NCI-H2029 treated with DMSO at 0.1 percent for 48 hours (cell line): ENCODE measurements at places on chromosomes 16 and 17.
A peak's percentile ranks its signal among the peaks of the same experiment; 100 is the strongest.

DNA sequence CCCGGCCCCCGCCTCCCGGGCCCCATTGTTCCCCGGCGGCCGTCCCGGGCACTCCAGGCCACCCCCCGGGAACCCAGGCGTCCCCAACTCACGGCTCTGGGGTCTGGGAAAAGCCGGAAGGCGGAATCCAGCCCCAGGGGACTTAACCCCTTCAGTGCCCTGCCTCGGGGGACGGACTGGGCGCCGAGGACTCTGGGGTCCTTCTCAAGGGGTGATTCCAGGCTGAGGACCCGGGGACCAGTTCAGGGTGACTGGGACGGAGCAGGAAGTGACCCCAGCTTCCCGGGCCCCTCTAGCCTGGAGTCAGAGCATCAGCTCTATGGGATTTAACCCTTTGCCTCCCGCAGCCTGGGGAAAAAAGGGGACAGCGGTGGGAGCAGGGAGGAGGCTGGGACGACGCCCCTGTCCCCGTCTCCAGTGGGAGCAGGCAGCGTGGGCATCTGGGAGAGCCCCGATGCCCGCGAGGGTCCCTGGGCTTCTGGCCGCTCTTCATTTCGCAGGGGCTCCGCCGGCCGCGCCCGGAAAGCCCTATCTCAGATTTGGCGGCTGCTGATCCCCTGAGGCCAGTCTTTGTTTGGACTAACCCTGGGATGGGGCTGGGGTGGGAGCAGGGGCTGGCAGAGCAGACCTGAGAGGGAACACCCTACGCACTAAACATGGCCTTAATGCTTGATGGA, at the start of gene ZNF629:
Gene ZNF629 (minus strand): TSS at position 270 of the 677 bp plus-strand sequence. CDS start 2,723 bp downstream, outside the sequence.
- no peak for DNase-seq

DNA sequence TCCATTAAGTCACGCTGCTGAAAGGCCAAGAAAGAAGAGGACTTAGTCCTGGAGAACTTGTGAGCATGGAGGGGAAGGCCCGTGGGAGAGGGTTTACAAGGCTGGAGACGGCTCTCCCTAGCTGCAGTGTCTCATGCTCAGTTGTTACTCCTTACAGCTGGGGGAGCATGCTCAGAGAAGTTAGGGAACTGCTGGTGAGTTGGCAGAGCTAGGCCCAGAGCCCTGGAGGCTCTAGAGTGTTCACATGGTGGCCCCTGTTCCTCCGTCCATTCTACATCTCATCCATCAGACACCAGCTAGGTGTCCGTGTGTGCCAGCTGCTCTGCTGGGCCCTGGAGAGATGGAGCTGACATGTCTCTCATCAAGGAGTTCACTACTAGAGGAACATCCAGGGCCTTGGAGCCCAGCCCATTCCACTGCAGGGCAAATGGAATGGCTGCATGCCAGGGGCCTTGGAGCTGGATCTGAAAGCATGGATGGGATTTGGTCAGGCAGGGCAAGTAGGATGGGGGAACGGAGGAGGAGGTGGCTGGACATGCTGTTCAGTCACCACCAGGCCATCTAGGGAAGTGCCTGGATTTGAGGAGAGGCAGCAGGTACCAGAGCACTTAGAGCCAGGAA, 6.3 kb downstream of the XYLT2 start:
- DNase-seq: no peak

- no peak for DNase-seq
These were observed 84.1 kb downstream of the TAOK1 start for GRCh38 chr17:29474297-29474696.

GRCh38 chr17:74391771-74392170, 24.5 kb downstream of the GPR142 start:
- no peak for DNase-seq

DNA sequence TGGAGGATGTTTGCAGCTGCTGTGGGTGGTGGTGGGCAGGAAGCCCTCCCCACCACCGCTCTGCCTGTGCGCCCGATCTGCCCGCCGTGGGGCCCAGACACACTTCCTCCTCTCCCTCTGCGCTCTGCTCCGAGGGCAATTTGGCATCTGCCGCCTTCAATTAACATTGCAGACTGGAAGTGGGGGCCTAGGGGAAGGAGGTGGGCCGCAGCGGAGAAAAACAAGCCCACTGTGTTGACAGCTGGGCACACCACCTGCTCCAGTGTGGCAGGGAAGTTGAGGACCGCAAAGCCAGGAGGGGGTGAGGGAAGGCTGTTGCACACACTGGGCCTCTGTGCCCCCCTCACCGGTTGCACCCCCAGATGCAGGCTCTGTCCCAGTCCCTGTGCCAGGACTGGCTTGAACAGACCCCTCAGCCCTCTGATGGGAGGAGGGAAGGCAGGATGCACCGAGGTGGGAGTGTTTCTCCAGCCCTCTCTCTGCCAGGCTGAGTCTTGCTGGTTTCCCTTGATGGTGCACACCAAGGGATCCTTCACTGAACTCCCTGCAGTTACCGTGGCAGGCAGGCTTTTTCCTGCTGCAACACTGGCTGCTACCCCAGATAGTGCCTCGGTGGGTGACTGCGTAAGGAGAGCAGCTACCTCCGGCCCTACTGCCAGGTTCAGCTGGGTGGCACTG, 72.8 kb upstream of the MED9 start:
- no peak for DNase-seq

- DNase-seq: no peak
These were observed 115.9 kb downstream of the LITAF start for GRCh38 chr16:11470676-11471415.

GRCh38 chr16:81035975-81036750, 521 bp downstream of the ATMIN start:
- DNase-seq: no peak

DNA sequence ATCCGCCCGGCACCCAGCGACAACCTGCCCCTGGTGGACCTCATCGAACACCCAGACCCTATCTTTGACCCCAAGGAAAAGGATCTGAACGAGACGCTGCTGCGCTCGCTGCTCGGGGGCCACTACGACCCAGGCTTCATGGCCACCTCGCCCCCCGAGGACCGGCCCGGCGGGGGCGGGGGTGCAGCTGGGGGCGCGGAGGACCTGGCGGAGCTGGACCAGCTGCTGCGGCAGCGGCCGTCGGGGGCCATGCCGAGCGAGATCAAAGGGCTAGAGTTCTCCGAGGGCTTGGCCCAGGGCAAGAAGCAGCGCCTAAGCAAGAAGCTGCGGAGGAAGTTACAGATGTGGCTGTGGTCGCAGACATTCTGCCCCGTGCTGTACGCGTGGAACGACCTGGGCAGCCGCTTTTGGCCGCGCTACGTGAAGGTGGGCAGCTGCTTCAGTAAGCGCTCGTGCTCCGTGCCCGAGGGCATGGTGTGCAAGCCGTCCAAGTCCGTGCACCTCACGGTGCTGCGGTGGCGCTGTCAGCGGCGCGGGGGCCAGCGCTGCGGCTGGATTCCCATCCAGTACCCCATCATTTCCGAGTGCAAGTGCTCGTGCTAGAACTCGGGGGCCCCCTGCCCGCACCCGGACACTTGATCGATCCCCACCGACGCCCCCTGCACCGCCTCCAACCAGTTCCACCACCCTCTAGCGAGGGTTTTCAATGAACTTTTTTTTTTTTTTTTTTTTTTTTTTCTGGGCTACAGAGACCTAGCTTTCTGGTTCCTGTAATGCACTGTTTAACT, 1.0 kb downstream of the NOG start:
- DNase-seq: no peak

DNA sequence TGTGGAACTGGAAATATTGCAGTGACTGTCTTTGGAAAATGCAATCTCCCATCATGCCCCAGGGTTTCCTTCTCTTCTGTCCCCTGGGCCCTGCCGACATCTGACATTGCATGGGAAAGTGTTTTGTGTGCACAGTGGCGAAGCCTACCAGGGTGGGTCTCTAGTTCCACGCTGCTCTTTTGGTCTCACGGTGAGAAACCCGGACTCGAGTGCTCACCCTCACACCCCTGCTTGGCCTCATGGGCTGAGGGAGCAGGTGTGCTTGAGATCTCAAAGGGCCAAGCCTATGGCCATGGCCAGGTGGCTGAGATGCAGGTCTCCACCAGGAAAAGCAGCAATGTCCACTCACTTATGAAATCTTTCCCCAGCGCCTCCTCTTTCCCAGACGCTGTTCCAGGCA, 32.0 kb downstream of the SPNS3 start:
- no peak for DNase-seq

GRCh38 chr16:14219983-14220382, 148.9 kb downstream of the MRTFB start:
- DNase-seq: no peak

GRCh38 chr16:83951544-83951943, 1.5 kb upstream of the OSGIN1 start:
- DNase-seq: no peak

GRCh38 chr17:41617698-41618097, 5.1 kb upstream of the KRT16 start:
- no peak for DNase-seq

DNA sequence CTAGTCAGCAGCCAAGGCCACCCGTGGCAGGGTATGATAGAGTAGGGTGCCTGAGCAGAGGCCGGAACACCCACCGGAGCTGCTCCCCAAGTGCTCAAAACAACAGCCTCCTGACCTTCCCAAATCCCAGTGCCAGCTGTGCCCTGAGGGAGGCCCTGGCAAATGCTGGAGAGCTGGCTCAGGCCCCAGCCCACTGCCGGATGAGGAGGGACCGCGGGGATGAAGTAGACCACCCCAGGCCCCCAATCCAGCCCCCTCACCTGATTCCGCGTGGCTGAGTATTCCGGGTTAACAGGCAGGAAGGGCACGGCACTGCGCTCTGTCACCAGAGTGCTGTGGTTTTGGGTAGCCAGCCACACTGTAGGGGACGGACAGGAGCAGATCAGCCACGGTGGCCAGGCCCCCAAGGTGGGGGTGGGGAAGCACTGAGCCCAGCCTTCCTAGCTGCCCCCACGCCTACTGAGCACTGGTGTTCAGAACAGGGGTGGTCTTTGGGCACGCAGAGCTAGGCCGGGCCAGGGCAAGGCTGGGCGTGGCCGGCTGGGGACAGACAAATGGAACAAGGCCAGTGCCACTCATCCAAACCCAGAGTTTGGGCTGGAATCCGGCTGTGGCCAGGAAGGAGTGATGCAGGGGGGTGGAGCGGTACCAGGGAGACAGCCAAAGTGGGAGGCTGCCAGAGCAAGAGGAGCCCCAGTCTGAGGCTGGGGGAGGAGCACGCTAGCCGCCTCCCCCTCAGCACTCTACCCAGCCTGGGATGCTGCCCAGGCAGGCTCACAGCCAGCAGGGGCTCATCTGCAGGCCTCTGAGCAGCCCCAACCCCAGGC, 9.1 kb downstream of the TP53I13 start:
- no peak for DNase-seq

DNA sequence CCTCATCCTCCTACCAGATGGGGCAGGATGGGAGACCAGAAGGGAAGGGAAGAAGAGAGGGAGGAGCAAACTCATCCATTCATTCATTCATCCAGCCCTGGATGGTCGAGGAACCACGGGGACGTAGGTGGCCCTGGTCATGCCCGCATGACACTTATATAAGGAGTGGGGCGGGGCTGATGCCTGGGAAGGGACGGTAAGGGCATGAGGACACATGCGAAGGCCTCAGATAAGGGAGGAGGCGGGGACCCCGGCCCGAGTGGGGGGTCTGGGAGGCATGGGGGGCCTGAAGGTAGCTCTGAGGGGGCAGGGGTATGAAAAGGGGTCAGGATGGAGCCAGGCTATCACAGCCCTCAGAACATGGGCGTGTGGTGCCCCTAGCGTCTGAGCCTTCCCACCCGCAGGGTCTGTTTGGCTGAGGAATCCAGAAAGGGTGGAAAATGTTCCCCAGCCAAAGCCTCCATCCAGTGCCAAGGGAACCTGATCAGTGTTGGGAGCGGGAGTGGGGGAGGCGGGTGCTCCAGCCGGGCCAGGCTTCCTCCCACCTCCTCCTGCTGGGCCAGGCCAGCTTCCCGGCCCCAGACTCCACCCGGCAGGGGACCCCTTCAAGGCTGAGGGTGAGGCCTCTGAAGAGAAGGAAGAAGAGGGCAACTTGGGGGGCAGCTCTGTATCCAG, 17.6 kb upstream of the CD79B start:
- no peak for DNase-seq

- DNase-seq: no peak
These were observed 45.2 kb downstream of the CLEC16A start for GRCh38 chr16:10989559-10989958.

GRCh38 chr16:1327619-1327947, 5.9 kb upstream of the BAIAP3 start:
- DNase-seq: no peak

- DNase-seq: no peak
These were observed 601.4 kb upstream of the SALL1 start for GRCh38 chr16:51752438-51752995.

- no peak for DNase-seq
These were observed at the start of gene NTN1 for GRCh38 chr17:9021158-9021991. Gene NTN1, plus strand, starts transcription at chr17:9021510. Its CDS starts 864 bp downstream, at chr17:9022374.

GRCh38 chr17:82984751-82985427, 94.5 kb upstream of the METRNL start:
- no peak for DNase-seq

DNA sequence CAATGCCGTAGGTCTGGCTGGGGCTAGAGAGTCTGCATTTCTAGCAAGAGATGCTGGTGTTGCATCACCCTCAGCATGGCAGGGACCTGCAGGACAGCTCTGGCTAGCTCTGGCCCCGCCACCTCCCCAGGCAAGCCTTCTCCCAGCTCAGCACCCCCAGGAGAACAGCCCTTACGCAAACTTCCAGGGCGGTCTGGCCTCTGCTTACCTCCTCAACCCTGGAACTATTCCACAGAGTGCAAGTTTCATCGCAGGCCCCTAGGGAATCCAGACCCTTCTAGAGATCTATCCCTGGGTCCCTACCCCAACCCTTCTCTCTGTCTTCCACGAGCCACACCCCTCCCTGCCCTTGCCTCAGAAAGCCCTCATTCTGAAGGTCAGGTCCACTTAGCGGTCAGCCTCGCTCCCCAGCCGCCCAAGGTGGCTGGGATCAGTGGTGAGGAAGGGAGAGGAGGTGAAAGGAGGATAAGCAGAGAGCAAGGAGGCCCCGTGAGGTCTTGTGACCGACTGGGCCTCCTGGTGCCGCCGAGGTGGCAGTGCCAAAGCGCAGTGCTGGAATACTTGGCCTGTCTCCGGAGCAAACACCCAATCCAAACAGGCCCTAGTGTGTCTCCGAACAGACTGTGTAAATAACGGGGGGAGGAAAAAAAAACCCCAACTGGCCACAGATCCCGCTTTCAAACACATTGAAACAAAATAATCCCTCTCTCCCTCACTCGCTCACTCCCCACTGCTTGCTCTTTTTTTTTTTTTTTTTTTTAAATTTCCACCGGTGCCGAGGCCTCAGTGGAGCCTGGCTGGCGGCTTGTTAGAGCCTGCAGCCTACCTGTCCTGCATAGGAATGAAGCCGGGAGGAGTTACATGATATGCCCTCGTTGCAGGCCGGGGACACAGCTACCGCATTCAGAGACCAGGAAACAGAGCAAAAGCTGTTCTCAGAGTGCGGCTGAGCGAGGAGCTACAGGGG, 380.9 kb downstream of the SOX9 start:
- DNase-seq: peak; percentile 37

DNA sequence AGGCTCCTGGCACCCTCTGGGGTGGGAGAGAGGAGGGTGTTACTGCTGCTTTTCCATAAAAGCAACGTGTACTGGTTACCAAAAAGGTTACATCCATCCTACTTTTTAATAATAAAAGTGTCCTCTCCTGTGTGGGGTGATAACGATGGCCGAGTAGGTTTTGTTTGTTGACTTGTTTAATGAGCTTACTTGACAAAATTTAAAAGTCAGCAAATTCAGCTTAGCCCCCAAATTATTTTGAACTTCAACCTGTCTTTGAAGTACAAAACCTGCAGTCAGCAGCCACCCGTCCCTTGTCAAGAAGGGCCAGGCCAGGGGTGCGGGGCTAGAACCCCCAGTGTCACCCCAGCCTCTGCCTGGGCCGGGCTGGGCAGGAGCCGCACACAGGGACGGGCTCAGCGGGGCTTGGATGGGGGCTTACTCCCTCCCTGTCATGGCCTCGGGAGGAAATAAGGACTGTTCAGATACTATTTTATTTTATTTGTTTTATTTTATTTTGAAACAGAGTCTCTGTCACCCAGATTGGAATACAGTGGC, 103.9 kb upstream of the CHMP6 start:
- no peak for DNase-seq

GRCh38 chr17:63540590-63540989, 9.7 kb upstream of the DCAF7 start:
- no peak for DNase-seq
